ENCODE measurements at places on chromosomes 2 and 18. TPM values are rescaled to one million over a fixed set of nuclear protein-coding genes. Genes with fewer than 3 reads are reported as not detected.

The GDF7 gene
- 14.8 TPM for total RNA-seq

The COL3A1 gene
- total RNA-seq = not detected

The RNF125 gene
- 5.6 TPM for total RNA-seq

The SULT1C2 gene
- total RNA-seq = not detected

The CARF gene
- 27.5 TPM for total RNA-seq

The EGR4 gene
- total RNA-seq = 0.30 TPM

The LHCGR gene
- not detected for total RNA-seq
